ENCODE measurements at places on chromosomes 4 and X. TPM values are rescaled to one million over a fixed set of nuclear protein-coding genes. Genes with fewer than 3 reads are reported as not detected.

BEX5 gene
- 6.3 TPM for total RNA-seq

- no peaks in the 10 kb centered on the region for H3K36me3 ChIP-seq
- peak overlapping the region; percentile 67 for H3K4me3 ChIP-seq
- no peaks in the 10 kb centered on the region for H3K27me3 ChIP-seq
- H3K27ac ChIP-seq = no peak overlapping the region
- no peak for DNase-seq
- peaks cover 1% of the 10 kb centered on the region for H3K4me1 ChIP-seq
Observed at GRCh38 chr4:112146502-112146813, 1.2 kb downstream of the FAM241A start.

DNA sequence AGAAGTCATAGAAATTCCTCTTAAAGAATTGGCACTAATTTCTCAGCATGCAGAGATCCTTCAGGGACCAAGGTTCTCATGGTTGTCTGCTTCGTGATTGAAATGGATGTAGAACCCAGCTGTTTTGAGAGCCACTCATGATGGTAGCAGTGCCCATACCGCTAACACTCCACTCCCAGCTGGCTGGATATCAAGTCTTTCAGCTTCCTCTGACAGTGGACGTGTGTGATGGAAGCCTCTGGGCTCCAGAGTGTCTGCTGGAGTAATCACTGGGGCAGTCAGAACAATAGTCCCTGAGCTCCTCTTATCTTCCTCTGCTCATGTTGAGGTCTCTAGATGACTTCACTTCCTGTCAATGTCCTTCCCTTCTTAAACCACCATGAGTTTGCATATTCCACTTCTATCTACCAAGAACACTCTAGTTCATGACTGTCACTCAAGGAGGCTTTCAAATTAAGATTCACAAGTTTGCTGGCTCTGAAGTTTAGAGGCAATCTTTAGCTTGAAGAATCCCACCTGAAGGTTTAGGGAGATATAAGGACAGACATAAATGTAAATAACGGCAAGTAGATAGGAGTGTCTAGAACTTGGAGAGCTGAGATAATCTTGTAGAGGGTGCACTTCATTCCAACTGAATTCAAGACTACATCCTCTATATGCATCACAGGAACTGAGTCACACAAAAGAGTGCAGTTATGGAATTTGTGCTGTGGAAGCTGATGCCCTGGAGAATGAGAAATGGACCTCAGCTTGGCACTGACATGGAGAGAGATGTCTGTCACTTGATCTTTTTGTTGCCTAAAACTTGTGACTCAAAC, 64.5 kb upstream of the WDR1 start:
- DNase-seq = no peak
- H3K27me3 ChIP-seq = no peaks in the 10 kb centered on the region
- no peak overlapping the region for H3K27ac ChIP-seq

DNA sequence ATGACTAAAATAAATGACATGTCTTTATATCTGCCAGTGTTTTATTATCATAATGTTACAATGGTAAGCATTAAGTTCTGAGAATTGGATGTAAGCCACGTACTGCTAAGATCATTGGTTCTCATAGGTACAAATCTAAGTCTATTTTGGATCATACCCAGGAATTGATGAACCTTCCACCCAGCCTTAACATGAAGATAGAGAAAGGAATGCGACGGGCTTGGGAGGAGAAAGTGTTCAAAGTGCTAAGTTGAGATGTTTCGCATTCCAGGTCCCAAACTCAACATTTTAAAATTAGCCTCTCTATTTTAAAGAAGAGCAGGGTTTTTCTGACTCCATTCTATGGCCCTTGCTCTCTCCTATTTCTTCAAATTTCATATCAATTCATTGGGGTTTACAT, 54.9 kb upstream of the FRAS1 start:
- no peak overlapping the region for H3K4me3 ChIP-seq
- no peaks in the 10 kb centered on the region for H3K4me1 ChIP-seq
- no peaks in the 10 kb centered on the region for H3K27me3 ChIP-seq
- DNase-seq = no peak
- H3K36me3 ChIP-seq = no peaks in the 10 kb centered on the region
- H3K27ac ChIP-seq = no peak overlapping the region

DNA sequence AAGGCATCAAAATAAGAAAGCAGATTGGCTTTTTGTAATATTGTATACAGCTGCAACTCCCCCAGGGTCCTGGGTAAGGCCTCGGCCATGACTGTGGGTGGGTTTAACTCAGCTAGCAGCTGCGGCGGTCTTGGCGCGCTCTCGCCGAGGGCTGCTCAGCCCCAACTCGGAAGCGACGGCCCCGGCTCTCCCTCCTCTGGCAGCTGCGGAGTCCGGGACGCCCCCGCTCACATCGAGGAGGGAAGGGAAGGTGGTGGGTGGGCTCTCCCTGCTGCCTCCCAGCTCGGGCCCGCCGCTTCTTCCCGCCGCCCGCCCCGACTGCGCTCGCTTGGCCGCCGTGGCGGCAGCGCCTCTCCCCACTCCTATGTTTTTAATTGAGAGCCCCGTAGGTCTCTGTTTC, 51.2 kb downstream of the GPR50 start:
- no peak overlapping the region for H3K4me3 ChIP-seq
- H3K36me3 ChIP-seq = no peaks in the 10 kb centered on the region
- DNase-seq = no peak
- H3K27ac ChIP-seq = no peak overlapping the region

DNA sequence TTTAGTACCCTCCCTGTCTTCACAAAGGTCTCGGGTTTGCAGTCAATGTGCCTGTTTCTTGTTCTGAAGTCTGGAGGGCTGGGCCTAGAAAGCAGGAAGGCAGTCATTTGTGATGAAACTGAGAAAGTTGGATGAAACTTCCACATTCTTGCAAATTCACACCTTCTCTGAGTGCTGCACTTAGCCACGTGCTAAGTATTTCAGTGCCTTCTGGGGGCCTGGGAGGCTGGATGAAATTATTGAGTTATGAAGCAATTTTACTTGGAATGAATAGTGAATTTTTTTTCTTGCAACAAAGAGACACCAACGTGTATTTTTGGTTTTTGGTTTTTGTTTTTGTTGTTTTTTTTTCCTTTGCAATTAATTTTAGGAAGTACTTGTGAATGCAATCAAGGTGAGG, 71.2 kb downstream of the MSX1 start:
- H3K27ac ChIP-seq = no peak overlapping the region
- no peaks in the 10 kb centered on the region for H3K4me1 ChIP-seq
- H3K27me3 ChIP-seq = no peaks in the 10 kb centered on the region
- no peak for DNase-seq

Measured in ovary (tissue), 10 donors.